Frontal cortex (tissue), 4 donors: ENCODE measurements at places on chromosomes 12 and 14. TPM values are rescaled to one million over a fixed set of nuclear protein-coding genes. Genes with fewer than 3 reads are reported as not detected.
A peak's percentile ranks its signal among the peaks of the same experiment; 100 is the strongest.

DNA sequence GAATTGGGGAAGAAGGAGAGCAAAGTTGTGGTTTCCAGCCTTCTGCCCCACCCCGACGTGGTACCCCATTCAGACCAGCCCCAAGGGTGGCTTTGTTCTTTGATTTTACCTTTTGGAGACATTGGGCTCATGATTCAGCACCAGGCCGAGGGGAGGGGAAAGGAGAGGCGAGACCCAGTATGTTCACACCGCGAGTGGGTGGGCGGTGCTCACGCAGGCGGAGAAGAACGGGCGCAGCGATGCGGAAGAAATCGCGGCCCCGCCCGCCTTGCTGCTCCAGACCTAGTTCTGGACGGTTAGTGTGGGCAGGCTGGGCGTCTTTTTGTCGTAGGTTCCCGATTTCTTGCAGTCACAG is 963 bp downstream of the ATL1 start:
- DNase-seq, result peak; percentile 51

GRCh38 chr12:24036438-24037216 is 87.2 kb upstream of the SOX5 start:
- no peak for DNase-seq

DNA sequence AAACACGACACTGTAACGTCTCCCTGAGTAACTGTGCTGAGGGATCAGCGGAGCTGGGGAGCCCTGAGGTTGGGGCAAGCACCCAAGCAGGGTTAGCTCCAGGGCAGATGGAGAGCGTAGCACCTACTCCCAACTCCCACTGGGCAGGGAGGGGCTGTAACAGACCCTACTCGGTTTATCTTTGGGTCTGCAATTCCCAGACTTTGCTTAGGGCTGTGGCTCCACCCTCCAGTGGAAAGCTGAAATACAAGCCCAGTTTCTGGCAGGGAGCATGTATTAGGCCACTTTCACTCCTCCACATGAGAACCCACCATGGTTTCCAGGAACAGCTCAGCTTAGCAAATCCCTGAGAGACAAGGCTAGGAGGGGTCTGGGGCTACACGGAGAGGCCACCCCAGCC is 17.3 kb upstream of the TC2N start:
- DNase-seq, result no peak

Gene TPH2
- under 0.01 TPM for total RNA-seq

GRCh38 chr12:104640956-104641355 is 184.2 kb downstream of the CHST11 start:
- no peak for DNase-seq

Gene BIN2
- total RNA-seq, result 1.2 TPM

DNA sequence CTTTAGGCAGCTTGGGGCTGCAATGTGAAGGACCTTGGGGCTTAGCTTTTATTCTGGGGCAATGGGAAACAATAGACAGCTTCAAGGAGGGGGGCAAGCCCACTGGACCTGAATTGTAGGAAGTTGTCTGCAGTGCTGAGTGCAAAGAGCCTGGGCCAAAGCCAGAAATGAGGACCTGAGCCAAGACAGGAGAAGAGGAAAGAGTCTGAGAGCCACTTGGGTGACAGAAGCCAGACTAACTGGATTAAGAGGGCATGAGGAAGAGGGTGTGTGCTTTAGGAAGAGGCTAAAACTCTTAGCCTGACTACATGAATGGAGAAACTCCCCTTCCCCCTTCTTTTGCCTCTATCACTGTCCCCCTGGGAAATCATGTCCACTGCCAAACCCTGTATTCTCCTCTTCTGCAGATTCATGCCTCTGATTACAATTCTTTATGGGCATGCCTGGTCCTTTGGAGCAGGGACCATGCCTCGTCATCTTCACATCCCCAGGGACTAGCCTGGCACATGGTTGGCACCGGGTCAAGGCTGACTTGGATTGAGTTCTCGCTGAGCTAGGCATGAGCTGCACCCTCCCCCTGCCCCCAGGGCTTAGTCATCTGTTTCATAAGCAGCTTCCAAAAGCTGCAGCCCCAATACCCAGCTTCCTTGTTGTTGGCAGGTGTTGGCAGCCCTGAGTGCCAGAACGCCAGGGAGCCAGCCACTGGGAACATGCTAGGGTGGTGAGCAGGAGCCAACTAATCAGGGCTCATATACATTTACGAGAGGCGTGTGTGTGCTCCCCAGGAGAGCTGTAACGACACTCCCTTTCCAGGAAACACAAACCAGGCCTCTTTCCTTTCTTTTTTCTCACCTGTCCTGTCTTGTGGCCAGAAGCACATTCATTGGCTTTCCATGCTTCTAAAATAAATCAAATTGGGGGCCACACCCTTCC is 27.7 kb upstream of the JDP2 start:
- no peak for DNase-seq

Gene KLRK1
- total RNA-seq, result 0.82 TPM

GRCh38 chr12:123849517-123849916 is 87.4 kb downstream of the DNAH10 start:
- no peak for DNase-seq

DNA sequence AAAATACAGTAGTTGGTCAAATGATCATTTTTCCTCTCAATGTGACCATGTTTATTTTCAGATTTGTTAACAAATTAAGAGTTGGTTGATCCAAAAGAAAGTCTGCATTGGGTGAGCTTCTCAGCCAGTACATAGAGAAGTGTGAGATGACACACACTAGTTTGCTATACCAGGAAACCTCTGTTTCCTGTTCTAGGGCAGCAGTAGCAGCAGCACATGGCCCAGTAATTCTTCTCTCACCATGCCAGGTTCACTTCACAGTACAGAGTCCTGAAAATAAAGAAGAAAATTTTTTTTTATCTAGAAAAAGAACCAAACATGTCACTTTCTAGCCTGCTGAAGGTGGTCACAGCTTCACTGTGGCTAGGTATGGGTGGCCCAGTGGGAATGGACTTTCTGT is 250.2 kb upstream of the OR4E1 start:
- no peak for DNase-seq

GRCh38 chr12:12636641-12637040 is 25.0 kb downstream of the CREBL2 start:
- no peak for DNase-seq

- peak; percentile 78 for DNase-seq
Measured at GRCh38 chr12:51217133-51217967, 512 bp downstream of the POU6F1 start.

GRCh38 chr12:24233519-24234246 is 284.2 kb upstream of the SOX5 start:
- no peak for DNase-seq

- no peak for DNase-seq
Measured at GRCh38 chr14:30291216-30291615, 267.7 kb upstream of the G2E3 start.

DNA sequence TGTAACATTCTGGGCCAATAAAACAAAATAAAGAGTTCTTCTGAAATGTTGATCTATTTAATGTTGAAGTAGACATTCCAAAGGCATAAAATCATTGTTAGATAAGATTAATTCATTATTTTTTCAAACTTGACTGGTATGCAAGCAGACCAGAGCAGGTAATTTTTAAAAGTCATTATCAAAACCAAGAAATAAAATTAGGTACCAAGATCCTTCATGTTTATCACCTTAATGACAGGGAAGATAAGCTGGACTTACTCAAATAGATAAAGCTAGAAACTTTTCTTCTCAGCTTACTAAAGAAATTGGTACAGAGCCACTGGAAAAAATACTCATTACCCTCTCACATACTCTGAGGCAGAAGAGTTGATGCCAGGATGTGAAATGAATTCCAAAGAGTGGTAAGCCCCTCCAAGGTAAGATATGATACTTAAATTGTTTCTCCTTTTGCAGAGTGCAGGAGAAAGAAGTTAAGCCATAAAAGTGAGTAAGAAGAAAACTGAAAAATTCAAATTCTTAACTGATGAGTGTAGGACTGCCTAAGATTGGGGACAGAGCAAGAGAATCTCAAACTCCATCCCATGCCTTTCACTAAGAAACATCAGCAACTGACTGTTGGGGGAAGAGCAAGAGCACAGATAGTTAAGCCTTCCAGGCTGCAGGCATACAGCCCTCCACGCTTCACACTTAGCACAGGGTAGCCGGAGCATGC is 111.9 kb downstream of the SLC41A2 start:
- no peak for DNase-seq

- no peak for DNase-seq
Measured at GRCh38 chr12:63387771-63388170, 236.8 kb upstream of the AVPR1A start.

Gene DLGAP5
- total RNA-seq, result 4.9 TPM

Gene RFX4
- total RNA-seq, result 2.9 TPM

Gene DCN
- 41.6 TPM for total RNA-seq

- no peak for DNase-seq
Measured at GRCh38 chr14:75238756-75239455, 39.7 kb upstream of the FOS start.

DNA sequence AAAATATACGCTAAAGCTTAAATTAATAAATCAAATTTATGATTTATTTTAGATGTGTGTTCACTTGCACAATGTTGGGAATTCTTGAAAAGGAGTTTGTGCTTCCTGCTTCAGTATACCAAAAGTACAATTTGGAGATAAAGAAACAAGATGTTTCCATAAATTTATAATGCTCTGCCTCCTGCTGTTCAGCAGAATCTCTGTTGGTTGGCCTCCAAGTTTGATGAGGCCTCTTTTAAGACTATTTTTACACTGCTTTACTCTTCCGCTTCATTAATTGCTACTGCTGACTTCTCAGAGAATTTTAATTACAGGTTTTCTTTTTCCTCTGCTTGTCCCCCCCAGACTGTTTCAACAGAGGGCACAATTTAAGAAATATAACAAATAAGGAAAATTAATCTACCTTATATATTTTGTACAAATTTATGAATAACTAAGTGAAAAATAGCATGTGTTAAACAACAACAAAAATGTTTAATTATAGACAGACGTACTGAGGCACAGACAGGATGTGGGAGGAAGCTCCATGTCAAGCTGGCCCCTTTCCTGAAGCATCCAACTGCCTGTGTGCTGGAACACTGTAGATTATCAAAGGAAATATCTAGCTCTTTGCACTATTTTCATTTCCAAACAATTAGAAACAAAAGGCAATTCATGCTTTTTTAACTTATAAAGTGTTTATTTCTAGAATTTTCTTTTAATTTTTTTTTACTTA is 83.9 kb downstream of the PIK3C2G start:
- DNase-seq, result no peak

Gene MUCL1
- not detected for total RNA-seq

Gene NYNRIN
- total RNA-seq, result 9.8 TPM

DNA sequence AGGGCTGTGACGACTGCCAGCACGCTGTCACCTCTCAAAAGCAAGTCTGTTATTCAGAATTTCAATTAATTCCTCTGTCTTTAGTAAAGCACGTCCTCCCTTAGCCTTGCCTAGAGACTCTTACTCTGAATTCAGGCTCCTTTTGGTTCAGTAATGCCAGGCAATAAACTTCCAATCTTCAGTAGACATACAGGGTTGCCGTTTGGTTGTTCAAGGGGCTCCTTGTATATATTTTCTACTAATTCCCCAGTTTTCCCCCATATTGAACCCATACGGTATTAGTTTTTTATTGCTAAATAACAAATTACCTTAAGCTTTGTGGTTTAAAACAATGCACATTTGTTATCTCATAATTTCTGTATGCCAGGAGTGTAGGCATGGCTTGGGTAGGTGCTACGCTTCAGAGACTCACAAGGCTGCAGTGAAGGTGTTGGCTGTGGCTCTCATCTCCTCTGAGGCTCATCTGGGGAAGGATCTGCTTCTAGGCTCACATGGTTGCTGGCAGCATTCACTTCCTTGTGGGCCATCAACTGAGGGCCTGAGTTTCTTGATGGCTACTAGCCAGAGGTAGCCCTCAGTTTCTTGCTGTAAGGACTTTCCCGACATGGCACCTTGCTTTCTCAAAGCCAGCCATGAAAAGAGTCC is 7.3 kb upstream of the CLECL1 start:
- no peak for DNase-seq

- no peak for DNase-seq
Measured at GRCh38 chr12:121170151-121170550, 37.5 kb downstream of the P2RX7 start.

Gene MGP
- total RNA-seq, result 2.0 TPM

- peak; percentile 41 for DNase-seq
Measured at GRCh38 chr14:94485944-94486841, 10.2 kb upstream of the SERPINA9 start.

Gene RND1
- 24.9 TPM for total RNA-seq

Gene LTBR
- 2.4 TPM for total RNA-seq

Gene NEUROD4
- 2.9 TPM for total RNA-seq

DNA sequence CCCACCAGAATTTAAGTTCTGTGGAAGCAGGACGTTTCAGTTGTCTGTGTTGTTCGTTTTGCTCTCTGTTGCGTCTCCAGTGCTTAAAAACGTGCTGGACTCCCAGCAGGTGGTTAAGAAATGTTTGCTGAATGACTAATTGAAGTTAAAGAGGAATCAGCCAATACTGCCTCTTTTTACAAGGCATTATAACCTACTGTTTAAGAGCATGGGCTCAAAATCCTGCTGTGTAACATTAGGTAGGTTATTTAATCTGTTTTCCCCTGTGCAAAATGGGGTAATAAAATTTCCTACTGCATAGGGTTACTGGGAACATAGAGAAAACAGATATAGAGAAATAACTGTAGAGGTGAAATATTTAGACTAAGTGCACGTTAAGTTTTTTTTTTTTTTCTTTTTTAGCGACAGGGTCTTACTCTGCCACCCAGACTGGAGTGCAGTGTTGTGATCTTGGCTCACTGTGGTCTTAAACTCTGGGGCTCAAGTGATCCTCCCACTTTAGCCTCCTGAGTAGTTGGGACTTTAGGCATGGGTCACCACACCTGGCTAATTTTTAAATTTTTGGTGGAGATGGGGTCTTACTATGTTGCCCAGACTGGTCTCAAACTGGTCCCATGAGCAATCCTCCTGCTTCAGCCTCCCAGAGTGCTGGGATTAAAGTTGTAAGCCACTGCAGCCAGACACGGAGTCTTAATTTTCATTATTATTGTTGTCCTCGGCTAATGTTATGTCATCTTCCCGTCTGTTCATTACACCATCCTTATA is 139.4 kb upstream of the PRICKLE1 start:
- DNase-seq, result no peak

GRCh38 chr14:44053422-44053821 is 453.7 kb downstream of the FSCB start:
- DNase-seq, result no peak
